ENCODE measurements at places on chromosomes 6 and 20. TPM values are rescaled to one million over a fixed set of nuclear protein-coding genes. Genes with fewer than 3 reads are reported as not detected.

DNA sequence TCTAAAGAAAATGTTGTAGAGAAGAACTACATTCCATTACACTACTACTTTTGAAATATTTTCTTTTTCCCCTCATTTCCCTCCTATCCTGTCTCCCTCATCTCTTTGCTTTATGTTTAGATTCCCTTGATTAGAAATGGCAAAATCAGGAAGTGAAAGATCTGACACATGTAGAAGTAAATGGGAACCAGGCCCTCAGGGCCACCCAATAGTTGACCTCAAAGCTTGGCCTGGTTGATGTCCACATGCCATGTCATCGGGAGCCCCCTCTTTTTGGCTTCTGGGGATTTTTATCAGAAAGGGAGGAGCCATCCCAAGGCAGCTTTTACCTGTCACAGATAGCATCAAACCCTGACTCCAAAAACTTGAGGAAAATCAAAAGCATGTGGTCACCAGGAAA, 168.3 kb upstream of the ECI2 start:
- DNase-seq = no peak

The VGLL2 gene
- polyA plus RNA-seq = not detected

- no peak for DNase-seq
Observed at GRCh38 chr6:161413355-161413771, 139.5 kb upstream of the AGPAT4 start.

- no peak for DNase-seq
Observed at GRCh38 chr6:150915131-150915879, 49.8 kb downstream of the MTHFD1L start.

DNA sequence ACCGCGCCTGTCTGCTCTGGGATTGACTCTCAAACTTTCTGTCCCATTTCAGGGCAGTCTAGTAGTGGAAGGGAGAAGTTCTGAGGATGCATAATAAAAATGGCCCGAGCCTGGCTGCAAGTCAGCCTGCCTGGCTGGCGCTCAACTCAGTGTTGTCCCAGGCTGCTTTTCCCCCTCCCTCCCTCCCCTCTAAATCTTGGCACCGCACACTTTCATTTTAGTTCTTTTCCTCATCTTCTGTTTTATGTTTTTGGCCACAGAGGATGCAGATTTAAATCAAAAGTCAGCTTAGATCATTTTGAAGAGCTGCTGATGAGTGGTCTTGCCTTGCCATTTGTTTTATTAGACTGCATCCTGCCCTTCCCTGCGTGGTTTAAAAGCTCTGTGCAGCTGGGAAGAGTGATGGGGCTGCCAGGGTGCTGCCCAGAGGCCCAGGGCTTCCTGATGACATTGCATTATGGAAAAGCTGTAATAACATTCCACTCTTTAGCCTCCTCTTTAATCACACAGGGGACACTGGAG, 6.5 kb upstream of the UQCC2 start:
- no peak for DNase-seq

DNA sequence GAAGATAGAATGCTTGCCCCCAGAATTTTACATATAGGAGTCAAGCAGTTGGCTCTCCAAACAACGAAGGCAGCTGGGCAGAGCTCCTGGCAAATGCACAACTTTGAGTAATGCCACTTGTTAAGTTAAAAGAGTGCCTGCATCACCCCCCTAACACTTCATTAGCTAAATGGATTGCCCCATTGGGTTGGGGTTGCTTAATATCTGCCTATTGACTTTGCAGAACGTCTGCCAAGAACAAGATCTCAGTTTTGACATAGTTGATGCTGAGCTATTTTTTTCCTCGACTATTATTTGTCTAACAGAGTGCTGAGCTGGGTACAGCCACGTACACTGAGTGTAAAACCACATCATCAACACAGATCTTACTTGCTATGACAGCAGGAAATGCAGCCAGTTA, 12.1 kb downstream of the ANKRD60 start:
- DNase-seq = no peak

DNA sequence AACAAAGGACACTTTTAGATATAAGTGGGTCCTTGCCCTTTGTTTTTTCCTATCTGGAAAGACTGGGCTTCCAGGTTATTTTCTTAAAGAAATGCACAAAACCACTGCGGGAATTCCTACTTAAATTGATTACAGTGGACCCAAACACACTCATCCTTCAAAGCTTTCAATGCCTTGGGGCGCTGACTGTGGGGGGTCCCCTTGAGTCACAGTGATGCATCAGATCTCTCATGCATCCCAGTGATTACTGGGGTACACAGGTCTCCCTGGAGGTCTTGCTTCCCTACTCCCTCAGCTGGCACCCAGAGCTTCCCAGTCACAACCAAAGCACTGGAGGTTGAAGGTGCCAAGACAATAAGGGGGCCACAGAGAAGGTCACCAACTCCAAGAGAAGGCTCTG, 20.7 kb downstream of the ABHD12 start:
- no peak for DNase-seq

Data from renal cortex interstitium (tissue), 15 donors.